HuH-7.5 (cell line): ENCODE measurements at places on chromosomes 3 and 15.

DNA sequence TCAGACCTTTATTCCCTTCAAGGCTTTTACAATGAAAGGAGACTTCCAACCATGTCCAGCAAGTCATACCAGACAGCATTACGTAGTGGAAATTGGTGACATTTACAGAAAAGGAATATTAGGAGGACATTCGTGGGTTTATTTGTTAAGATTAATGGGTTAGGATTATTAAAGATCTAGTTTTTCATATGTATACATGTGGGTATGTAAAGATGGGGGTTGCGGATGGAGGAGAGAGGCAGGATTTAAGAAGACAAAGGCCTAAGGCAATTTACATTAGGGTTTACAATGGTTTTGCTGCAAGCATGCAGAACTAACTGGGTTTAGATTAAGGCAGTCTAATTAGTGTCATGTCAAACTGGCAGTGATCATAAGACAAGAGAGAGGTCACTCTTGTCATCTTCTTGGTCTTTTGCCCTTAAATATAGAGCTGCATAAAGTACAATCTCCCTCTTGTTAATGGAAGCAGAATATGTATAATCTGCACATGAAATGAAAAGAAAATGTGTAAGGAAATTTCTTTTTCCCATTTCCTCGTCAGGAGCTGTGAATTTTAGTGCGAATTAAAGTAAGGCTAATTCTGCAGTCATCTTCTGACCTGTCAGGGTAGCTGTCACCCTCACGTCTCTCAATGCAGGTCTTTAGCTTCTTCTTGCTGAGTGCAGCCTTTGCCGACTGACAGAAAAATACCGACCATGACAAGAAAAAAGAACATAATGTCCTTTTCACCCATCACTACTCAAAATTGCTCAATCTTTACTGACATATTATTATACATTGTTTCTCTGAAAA is 258.9 kb upstream of the MEIS2 start:
- no peak for DNase-seq

DNA sequence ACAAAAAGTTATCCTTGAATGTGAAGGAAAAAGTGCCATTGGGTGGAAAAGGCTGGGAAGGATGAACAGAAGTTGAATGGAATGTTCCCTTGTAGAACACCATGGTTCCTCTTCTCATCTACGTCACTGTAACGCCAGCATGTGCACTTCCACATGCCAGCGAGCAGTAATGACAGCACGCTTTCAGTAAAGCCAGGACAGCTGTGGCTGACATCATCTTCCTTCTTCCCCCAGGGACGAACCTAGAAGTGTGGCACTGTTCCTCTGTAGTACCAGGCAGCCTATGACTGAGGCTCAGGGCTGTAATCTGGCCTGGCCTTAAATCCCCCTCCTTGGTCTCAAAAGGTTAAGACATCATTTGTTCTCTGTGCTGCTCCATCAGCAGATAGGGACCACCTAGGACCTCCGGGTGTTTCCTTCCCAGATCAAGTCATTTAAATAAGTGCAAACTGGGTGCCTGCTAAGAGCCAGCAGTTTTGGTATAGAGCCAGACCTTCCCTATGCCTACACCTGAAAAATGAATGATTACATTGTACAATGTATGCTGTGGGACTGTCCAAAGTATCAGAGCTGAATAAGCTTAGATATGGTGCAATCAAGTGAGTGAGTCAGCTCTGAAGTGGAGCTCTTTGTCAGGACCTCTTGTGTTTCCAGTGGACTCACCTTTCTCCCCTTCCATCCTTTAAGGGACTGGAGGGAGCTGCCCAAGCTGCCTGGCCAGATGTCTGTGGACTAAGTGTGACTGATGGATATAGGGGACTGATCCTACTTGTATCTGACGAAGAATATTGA is 5.6 kb upstream of the SRPRB start:
- no peak for DNase-seq

GRCh38 chr15:55775316-55775715 is 32.4 kb upstream of the PRTG start:
- no peak for DNase-seq

DNA sequence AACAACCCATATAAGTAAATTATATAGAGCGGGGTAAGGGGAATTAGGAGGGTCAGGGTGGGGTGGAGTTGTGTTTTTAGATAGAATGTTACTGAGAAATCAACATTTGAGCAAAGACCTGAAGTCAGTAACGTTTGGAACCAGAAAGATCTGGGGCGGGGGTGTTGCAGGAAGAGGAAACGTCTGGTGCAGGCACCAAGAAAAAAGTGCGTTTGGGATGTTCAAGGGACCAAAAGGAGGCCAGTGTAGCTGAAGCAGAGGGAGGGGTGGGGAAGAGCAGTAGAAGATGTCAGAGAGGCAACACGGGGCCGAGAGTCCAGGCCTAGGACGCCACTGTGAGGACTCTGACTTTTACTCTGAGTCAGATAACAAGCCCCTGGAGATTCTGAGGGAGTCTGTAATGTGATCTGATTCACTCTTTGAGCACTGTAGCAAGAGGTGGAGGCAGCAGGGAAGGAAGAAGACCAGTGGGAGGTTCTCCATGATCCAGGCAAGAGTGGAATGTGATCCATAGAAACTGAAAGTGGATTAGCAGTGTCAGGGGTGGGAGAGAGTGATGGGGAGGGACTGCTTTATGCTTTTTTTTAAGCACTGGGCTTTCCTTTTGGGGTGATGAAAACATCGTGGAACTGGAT is 179.3 kb upstream of the CHRM5 start:
- DNase-seq, result no peak

DNA sequence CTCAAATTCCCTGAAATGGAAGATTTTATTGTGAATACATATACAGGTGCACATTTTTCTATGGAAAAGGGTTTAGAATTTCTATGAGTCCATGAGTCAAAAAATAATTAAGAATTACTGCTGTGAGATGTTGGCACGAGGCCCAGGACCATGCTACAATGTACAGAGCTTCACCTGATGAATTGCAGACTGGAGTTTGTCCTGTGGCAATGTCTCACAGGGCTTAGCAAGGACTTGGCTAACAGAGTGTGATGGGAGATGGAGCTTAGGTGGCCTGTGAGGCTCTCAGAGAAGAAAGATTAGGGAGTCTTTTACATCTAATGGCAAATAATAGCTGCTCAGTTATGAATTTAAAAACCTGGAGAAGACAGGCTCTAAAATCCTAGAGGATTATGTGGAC is 219.5 kb upstream of the CBLB start:
- no peak for DNase-seq

DNA sequence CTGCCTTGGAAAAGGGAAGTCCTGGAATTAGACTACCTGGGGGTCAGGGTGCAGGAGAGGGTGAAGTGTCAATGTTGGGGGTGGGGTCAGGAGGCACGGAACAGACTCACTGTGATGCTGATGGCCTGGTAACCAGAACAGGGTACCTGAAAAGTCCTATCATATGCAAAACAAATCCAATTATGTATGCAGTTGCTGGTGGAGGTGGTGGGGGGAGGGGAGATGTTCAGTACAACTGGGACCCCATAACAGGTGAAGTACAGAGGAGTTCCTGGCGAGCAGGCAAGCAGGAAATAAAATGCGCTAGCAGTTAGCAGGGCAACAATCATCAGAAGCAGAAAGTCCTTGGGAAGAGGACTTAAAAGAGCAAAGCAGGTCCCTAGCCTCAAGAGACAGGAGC is 4.2 kb upstream of the KATNBL1 start:
- no peak for DNase-seq

DNA sequence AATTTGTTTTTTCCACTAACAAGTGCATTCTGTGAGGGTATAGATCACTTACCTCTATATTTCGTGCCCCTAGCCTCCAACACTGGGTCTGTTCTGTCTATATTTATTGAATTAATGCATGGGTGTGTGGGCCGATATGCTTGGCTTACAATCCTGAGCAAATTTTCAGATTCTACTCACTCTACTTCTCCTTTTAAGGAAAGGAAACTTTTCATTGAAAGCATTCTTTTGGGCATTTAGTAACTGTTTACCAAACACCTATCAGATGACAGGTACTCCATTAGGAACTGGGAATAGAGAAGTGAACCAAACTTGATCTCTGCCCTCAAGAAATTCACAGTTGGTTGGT is 60.5 kb downstream of the TLE3 start:
- no peak for DNase-seq

DNA sequence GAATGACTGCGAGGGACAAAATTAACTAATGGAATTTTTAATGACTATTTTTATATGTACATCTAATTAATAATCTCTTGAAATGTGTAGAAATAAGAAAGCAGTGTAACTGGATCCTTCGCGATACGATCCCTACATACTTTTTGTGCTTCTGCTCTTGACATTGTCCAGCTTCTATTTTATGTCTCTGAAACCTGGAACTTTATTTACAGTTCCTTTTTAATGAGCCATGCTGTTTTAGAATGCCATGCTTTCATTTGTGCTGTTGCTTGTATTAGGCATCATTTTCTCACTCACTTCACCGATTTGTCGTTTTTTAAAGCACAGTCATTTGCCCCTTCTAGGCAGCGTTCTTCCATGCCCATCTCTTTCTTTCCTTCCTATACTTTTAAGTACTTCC is 301.3 kb downstream of the EDEM1 start:
- DNase-seq, result no peak

- DNase-seq, result no peak
These were observed 316.7 kb upstream of the IGF1R start for GRCh38 chr15:98331676-98332075.

DNA sequence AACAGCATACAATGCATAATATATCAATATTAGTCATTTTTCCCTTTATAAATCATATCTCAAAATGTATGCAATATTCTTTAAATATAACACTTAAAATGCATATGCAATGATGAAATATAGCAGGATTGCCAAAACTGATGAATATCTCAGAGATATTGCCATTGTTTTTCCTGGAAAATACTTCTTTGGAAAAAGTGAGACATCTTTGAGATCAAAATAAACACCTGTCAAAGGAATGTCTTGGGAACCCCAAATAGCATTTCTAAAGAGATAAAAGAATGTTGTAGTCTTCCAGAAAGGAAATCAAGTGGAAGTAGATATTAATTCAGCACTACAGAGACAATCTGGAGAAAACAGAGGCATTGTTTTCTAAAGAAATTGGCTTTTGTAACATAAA is 457.8 kb upstream of the UBE2E2 start:
- DNase-seq, result no peak

DNA sequence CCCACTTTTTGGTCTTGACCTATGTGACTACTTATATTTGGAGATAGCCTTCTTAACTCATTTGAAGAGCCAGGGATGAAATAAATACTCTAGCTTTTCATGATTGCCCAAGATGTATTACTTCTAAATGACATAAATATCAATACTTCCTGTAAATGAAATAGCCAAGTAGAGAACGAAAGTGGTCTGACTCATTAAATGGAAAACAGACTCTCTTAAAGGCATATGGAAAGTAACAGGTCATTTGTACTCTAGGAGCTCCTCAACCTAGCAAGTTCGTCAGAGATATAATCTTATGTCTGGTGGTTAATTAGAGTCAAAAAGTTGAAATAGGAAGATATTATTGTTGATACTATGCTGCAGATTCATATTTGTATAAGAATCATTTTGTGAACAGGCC is 1105.4 kb downstream of the TUSC7 start:
- no peak for DNase-seq
